ENCODE measurements at places on chromosomes 6 and 20. TPM values are rescaled to one million over a fixed set of nuclear protein-coding genes. Genes with fewer than 3 reads are reported as not detected.

GRCh38 chr6:139370283-139370998 lies 4.0 kb downstream of the CITED2 start:
- DNase-seq, result peak; percentile 86

DNA sequence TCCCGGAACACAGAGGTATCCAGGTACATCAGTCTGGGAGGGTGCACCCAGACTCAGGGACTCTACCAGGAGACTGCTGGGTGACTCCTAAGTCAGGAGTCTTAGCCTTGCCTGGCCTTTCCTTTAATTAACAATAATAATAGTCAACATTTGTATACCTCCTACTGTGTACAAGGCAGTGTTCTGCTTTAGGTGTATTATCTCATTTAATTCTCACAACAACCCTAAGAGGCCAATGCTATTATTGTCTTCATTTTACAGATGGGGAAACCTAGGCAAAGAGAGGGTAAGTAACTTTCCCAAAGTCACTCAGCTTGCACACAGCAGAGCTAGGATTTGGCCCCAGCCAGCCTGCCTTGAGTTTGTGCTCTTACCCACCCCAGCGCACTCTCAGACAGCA lies 39.6 kb downstream of the MRPL14 start:
- DNase-seq, result no peak

GRCh38 chr6:107574856-107575255 lies 84.9 kb downstream of the SOBP start:
- no peak for DNase-seq

DNA sequence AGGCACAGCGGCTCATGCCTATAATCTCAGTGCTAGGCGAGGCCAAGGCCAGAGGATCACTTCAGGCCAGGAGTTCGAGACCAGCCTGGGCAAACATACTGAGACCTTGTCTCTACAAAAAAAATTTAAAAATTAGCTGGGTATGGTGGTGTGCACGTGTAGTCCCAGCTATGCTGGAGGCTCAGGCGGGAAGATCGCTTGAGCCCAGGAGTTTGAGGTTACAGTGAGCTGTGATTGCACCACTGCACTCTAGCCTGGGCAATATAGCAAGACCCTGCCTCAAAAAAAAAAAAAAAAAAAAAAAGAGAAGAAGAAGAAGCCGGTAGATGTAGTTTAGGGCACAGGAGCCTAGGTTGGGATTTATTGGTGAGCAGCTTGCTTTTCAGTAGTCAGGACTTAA lies 20.7 kb downstream of the MTHFD1L start:
- no peak for DNase-seq

GRCh38 chr6:33207552-33208090 lies 679 bp upstream of the RING1 start:
- DNase-seq, result peak; percentile 71

- no peak for DNase-seq
These were observed 7.5 kb downstream of the POFUT1 start for GRCh38 chr20:32215147-32215546.

DNA sequence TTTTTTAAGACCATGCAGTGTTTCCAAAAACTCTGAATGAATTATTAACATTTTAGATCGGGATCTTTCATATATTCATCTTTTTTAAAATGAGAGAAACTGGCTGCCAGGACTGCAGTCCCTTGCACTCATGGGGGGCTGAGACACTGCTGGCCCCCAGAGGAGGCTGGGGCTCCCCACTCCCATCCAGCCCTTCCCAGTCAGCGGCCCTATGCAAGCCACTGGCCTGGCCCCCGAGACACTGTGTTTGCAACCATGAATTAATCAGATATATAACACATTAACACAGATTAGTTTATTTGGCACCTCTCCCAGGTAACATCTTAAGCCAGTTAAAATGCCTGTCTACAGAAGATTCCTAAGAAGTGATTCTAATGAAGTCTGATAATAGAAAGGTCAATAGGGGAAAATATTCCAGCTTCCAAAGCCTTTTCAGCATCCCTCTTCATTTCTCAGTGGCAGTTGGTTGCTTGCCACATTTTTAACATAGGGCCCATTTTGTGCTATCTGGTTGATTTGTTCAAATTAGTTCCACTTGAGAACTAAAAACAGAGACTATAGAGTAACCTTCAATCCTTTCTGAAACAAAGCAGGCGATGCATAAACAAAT lies 184.4 kb upstream of the FBXL4 start:
- DNase-seq, result no peak

DNA sequence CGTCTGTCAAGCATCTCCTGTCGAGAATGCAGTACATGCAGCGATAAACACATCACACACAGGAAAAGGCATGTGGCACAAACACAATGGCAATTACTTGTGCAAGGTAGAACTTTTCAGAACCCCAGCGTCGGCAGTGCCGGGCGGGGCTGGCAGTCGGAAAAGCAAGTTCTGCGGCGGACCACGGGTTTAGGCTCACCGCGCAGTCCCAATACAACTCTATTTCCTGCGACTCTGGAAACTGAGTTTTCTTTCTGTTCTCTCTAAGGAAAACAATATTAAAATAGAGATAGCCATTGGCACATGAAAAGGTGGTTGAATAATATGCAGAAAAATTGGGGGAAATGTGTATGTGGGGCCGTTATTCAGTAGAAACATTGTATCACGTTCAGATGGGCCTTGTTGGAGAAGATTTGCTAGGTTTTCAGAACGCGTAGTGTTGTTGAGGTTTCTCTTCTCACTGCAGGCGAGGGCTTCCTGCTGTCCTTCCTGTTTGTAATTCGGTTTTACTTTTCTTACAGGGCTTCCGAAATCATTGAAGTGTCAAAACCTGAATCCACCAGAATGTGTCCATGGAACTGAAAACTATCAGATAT lies 369.5 kb downstream of the THBS2 start:
- DNase-seq, result no peak

DNA sequence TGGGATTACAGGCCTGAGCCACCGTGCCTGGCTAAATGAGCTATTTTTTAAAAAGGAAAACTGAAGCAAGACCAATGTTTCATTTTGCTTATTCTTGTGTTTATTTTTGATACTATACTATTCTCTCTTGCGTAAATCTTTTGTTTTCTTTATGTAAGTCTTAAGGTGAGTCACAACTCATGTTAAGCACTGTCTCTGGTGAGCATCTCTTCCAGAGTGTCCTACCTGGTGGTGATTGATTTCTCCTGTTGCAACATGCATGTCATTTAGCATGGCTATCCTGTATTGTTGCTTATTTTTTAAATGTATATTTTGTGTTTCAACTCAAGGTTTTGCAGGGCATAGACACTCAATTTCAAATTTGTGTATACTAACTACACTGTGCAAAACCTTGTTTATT lies 336.0 kb downstream of the RFPL4B start:
- DNase-seq, result no peak

GRCh38 chr6:82882363-82883023 lies 183.1 kb downstream of the UBE3D start:
- no peak for DNase-seq

- DNase-seq, result no peak
These were observed 73.2 kb downstream of the BCKDHB start for GRCh38 chr6:80179695-80180094.

DNA sequence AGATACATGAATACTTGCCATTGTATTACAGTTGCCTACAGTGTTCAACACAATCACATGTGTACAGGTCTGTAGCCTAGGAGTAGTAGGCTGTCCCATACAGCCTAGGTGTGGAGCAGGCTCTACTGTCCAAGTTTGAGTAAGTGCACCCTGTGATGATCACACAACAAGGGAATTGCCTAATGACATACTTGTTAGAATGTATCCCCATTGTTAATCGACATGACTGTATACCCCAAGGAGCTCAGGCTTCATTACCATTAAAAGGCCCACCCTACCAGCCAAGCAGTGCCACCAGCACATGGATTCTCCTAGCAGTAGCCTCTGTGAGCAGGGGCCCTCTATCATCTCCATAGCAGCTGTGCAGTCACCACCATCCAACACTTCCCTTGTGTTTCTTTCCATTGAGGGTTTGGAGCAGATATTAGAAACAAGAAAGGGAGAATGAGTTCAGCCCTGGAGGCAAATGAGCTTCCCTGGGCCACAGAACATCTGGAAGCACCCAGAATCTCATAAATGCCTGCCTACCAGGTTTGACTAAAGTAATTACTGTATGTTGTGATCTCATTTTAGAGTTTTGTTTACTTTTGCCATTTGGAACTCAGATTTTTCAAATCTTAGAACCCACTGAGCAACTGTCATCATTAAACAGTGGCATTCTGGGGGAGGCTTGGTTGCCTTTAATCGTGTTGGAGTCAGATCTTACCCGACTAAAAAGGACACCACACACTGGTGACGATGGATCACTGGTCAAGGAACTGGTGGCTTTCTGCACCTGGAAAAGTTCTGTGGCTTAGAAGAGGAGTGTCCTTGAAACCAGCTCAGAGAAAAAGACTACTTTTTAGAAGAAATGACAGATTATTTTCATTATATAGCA lies 104.9 kb downstream of the TULP4 start:
- no peak for DNase-seq

DNA sequence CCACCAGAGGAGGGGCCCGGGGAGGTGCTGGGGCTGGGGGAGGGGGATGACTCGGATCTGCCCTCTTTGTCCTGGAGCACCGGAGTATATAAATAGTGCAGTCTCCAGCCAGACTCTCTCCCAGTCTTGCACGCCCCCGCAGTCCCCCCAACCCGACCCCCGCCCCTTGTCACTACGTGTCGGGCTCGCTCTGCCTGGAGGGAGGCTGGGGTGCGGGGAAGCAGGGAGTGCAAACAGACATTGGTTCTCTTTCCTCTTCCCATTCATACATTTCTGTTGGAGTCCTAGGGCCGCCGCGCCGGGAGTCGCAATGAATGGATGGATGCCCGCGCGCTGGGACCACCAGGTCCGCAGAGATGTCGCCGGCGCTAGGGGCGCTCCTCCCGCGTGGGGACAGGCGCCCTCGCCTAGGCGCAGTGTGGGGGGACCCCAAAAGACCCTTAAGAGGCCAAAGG lies 179.3 kb downstream of the TBXT start:
- no peak for DNase-seq

Gene SIRPD
- not detected for total RNA-seq

Gene RFX6
- not detected for total RNA-seq

Gene SLC18B1
- 10.2 TPM for total RNA-seq

Gene LSM2
- total RNA-seq, result 20.8 TPM

Gene PPP1R3D
- 7.5 TPM for total RNA-seq

Gene DZANK1
- total RNA-seq, result 1.6 TPM

Measured in tongue (tissue), 3 donors.